ENCODE measurements at places on chromosomes 3 and 15.

DNA sequence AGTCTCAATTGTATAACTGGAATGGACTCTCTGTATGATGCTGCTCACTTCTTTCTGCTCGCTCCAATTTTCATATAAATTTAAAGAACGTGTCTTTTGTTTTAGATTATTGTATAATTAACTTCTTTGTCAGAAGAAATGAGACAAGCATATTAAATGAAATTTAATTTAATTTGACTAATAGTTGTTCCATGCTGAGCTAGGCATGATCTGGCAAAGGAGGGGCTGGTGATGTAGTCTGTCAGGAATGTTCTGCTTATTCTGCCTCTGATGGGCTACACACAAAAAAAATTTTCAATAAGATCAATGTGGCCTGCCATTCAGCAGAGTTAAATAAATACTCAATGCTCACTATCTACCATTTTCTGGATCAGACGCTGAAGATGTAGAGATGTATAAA is 208.4 kb upstream of the CD96 start:
- DNase-seq: no peak

DNA sequence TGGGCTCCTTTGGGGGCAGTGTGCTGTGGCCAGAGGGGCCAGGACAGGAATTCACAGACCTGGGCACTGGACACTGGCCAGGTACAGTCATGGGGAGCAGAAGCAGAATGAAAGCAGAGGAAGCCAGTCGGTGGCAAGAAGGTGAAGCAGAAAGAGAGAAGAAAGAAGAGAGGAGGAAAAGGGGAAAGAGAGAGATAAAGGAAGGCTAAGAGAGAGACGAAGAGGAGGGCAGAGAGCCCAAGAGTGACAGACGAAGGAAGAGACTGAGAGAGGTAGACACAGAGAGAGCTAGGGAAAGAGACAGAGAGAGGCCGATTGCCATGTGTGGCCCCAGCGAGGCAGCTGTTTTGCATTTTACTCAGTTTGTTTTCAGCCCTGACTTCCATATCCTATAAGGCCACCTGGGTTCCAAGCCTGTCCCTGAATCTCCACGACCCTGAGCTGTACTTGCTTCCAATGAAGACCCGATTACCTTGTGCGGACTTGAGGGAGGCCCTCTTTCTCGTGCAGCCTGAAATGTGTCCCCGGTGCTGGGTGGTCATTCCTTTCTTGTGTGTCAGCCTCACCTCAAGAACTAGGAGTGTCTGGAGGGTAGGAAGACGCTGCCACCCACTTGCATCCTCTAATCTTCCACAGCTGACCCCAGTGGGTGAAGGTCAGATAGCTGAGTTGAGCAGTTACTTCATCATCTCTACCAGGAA is 73.9 kb downstream of the LSM3 start:
- no peak for DNase-seq

DNA sequence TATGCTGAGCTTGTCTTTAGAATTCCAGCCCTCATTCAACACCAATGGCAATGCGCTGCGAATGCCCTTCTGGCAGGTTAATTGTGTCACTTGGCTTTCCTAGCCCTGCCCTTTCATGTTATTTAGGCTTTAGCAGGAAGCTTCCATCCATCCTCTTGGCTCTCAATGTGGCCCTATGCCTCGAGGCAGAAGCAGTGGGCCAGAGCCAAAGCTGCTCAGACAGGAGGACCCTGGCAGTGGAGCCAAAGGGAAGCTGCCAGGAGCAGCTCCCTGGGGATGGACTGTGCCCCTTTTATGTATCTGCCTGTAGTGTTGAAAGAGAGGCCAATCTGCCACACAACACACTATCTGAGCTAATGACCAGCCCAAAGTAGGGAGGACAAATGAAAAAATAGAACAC is 376.4 kb downstream of the CTNNB1 start:
- DNase-seq: no peak

DNA sequence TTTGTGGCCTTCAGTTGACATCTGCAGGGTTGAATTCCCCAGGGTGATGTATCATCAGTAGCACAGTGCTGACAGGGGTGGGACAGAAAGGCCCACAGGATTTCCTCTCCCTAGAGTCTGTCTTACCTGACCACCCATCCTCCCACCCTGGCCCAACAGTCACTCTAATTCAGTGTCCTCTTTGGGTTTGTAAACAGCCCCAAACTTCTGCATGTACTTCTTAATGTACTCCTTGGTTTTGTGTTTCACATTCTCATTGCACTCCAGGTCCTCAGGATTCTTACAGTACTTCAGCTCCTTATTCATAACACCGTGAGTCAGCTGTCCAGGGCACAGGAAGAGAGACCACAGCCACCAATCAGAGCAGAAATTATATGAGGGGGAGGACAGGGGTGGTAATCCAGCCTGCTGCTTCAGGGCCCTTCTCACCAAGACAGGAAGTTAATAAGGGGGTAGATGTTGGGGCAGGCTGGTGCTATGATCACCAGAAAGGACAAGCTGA is 37.5 kb downstream of the NBEAL2 start:
- DNase-seq: no peak

DNA sequence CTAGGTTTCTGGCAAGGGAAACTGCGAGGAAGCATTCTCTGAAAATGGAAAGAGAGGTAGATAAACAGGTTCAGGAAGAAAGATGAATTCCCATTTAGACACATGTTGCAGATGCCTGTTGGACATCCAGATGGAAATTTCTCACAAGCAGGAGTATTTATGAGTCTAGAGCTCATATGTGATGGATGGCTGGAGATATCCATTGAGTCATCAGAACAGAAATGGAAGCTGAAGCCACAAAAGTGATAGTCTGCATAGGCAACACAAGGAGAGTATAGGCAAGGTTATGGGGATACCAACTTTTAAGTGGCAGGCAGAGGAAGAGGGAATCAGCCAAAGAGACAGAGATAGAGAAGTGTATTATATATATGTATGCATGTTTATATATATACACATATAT is 6.3 kb upstream of the RAMAC start:
- no peak for DNase-seq
